ENCODE measurements at places on chromosomes 2 and 18.

DNA sequence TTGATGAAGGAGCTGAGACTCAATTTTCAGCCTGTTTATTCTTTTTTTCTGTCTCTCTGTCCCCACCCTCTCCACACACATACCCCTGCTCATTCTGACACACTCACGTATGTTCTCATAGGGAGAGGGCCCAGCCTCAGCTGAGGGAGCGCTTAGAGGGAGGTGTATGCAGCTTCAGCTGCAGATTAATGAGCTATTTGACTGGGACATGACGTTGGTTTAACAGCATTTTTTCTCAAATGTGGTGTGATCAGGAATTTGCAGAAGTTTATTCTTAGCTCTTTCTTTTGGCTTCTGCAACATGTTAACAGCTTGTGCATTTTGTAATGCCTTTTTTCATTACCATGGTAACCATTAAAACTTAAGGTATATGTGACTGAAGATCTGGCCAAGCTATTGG is 1547.1 kb upstream of the PIK3C3 start:
- DNase-seq = no peak

DNA sequence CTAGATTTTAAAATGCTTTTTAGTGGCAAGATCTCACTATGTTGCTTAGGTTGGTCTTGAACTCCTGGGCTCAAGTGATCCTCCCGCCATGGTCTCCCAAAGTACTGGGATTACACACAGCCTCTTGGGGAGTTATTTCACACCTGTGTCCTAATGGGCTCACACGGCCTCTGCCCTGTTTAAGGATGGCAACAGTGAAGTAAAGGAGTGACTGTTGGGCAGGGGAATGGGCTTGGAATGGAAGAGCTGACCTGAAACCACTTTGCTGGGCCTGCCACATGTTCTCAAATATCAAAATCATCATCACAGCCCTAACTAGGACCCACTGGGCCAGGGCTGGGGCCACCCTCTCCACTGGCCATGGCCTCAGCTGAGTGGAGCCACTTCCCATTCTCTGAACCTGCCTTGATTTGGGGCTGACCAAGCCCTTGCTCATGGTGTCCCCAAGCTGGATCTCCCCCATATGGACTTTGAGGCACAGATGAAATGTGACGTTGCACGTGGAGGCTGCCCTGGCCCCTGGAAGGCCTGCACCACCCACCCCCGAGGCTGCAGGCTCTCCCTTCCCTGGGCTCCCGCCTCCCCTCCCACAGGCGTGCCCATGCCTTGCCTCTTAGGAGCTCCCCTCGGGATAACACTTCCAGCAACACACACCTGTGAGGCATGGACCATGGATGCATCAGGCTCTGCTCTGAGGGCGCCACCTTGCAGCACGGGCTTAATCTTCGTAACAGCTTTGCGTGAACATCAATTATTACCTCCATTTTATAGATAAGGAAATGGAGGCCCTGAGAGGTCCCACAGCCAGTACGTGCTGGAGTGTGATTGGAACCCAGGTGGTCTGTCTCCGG is 71.8 kb upstream of the SMAD7 start:
- DNase-seq = no peak

- no peak for DNase-seq
These were observed 155.2 kb downstream of the GALNT1 start for GRCh38 chr18:35736696-35737095.

GRCh38 chr2:30293303-30293921 is 62.1 kb downstream of the LBH start:
- DNase-seq = no peak

DNA sequence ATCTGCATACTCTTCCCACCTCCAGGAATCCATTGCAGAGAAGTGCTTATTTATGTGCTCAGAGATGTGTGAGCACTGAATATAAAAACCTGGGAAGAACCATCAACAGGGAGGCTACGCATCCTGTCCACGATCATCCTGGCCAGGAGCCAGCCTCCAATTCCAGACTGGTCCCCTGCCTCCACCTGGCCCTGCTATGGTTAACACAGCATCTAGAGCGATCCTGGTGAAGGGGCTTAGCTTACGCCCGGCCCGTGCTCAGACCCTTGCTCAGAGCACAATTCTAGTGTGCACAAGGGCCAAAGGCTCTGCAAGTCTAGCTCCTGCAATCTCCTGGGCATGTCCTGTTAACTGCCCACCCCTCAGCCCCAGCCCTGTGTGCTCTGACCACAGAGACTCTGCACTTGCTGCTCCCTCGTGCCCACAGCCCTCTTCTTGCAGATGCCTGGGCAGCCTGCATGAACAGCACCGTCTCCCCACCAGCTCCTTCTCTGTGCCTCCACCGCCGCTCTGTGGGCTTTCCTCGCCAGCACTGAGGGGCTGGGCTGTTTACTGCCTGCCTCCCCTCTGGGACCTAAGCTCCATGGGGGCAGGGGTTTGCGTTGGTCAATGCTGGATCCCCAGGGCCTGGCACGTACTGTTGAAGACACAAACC is 6.5 kb downstream of the PER2 start:
- no peak for DNase-seq

DNA sequence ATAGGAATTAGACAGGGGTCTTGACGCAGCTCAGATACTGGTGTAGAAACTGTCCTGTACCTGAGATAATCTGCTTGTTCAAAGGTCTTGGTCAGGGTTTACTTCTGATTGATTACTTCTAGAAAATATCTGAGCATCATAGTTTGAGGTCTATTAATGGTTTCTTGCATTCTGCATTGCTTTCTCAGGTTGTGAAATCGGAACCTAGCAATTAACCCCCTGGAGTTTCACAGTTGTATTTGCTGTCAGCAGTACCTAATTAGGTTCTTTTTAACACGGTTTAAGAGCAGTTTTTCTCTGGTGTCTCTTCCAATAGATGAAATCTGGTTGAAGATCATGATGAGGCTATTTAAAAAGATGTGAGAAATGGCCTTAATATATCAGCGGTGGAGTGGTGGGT is 428.6 kb upstream of the SYT4 start:
- DNase-seq = no peak

DNA sequence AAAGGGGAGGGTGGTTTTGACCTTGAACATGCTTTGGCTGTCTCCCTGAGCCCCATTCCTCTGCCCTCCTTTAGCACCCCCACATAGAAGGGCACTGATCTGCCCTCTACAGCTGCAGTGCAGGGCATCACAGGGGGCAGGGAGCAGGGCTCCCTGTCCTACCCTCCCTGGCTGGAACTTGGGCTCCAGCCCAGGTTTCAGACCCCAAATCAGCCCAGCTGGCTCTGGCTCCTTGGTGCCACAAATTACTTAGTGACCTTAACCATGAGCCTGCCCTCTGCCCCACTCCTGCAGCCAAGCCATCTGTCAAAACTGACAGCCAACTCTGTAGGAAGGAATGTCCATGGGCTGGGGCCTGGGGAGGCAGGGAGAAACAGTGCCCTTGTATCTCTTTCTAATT is 105.6 kb downstream of the MAPK4 start:
- DNase-seq = no peak

DNA sequence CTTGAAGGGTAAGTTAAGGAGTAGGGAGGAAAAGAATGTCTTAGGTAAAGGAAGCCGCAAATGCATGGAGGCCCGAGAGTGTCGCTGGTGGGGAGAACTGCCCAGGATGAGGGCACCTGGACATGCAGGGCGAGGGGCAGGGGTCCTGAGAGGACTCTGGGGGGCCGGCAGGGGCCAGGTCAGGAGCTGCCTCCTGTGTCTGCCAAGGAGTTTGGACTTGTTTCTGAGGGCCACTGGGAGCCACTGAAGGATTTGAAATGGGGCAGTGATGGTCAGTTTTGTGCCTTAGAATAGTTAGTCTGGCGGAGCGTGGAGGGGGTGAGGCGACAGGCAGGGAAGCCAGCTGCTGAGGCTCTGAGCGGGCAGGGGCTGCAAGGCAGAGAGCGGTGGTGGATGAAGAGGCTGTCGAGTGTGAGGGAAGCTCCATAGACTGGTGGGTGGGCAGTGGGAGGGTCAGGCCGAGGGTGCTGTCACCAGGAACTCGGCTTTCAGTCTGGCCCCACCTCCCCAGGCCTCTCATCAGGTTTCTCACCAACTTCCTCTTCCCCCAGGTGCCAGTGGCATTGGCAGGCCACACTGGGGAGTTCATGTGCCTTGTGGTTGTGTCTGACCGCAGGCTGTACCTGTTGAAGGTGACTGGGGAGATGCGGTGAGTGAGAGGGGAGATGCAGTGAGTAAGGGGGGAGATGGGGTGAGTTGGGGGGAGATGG is 14.7 kb upstream of the SLC4A3 start:
- no peak for DNase-seq

- DNase-seq = no peak
These were observed 119.9 kb upstream of the NDUFV2 start for GRCh38 chr18:8982416-8983183.

DNA sequence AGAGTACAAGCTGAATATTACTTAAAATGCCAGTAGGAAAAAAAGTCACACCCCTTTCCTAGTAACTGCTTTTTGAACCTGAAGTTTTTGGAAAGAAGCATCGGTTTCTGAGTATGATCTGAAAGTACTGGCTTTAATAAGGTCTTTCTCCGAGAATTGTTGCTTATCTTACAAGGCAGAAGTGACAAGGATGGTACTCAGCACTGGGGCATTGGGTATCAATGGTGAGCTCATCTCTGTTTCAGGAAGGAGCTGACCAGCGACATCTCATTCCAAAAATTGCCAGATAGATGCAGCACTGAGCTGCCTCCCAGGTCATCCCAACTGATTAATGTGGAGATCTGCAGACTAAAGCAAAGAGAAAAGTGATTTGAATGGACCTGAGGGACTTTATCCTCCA is 85.4 kb downstream of the FMNL2 start:
- no peak for DNase-seq

DNA sequence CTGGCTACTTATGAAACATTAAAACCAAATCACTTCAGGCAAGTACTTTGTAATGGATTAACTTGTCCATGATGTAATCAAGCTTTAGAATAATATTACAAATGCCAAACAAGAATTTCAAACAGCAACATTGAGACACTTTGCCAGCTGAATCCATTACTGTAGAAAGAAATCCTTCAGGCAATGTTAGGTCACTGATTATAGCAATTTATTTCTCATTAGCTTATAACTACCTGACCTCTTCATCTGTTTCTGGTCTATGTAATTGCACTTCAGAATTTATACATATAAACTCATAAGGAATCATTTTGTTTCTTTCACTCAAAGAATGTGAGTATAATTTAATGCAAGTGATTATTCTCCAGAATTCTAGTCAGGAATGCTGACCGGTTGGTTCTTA is 692.6 kb upstream of the TMEFF2 start:
- no peak for DNase-seq

GRCh38 chr2:205903549-205904129 is 182.3 kb downstream of the INO80D start:
- DNase-seq = no peak

DNA sequence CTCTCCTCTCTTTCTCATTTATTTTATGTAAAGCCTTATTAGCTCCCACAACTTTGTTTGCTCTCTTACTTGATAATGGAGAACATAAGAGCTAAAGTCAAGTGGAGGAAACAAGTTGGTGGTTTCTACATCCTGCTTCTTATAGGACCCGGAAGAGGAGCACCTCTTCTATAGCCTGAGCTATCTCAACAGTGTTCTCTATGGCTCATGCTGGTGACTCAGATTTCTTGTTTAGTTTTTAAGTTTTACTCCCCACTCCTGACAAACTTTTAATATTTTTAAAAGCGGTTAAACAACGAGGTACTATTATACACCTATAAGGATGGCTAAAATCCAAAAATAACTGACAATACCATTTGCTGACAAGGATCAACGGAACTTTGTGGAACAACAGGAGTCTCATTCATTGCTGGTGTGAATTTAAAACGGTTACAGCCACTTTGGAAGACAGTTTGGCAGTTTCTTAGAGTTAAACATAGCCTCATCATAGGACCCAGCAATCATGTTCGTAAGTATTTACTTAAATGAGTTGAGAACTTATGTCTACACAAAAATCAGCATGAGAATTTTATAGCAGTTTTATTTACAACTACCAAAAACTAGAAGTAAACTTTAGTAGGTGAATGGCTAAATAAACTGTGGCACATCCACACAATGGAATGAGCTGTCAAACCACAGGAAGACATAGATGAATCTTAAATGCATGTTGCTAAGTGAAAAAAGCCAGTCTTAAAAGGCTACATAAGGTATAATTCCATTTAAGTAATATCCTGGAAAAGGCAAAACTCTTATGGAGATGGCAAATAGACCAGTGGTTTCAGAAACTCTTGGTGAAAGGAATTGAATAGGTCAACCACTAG is 12.7 kb upstream of the CDC42EP3 start:
- DNase-seq = no peak

GRCh38 chr2:159902722-159903121 is 104.7 kb upstream of the CD302 start:
- DNase-seq = no peak

GRCh38 chr2:97713296-97714083 is at the start of gene ZAP70:
ZAP70 (plus strand) TSS chr2:97713576; CDS start chr2:97724037, 10,461 bp downstream.
- DNase-seq = peak; percentile 69

DNA sequence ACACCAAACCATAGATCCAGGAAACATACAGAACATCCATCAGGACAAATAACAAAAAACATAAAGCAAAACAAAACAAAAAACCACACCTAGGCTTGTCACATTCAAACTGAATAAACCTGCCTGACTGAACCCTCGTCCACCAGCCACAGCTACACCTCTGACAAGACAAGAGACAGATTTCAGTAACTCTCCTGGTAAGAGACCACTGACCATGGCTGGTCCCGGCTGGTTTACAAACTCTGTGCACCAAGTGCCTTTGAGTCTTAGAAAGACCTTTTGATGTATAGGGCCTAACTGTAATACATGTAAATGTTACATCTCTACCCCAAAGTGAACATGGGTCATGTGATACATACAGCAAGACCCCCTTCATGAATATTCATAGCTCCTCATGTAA is 4.8 kb upstream of the SLC66A2 start:
- no peak for DNase-seq

DNA sequence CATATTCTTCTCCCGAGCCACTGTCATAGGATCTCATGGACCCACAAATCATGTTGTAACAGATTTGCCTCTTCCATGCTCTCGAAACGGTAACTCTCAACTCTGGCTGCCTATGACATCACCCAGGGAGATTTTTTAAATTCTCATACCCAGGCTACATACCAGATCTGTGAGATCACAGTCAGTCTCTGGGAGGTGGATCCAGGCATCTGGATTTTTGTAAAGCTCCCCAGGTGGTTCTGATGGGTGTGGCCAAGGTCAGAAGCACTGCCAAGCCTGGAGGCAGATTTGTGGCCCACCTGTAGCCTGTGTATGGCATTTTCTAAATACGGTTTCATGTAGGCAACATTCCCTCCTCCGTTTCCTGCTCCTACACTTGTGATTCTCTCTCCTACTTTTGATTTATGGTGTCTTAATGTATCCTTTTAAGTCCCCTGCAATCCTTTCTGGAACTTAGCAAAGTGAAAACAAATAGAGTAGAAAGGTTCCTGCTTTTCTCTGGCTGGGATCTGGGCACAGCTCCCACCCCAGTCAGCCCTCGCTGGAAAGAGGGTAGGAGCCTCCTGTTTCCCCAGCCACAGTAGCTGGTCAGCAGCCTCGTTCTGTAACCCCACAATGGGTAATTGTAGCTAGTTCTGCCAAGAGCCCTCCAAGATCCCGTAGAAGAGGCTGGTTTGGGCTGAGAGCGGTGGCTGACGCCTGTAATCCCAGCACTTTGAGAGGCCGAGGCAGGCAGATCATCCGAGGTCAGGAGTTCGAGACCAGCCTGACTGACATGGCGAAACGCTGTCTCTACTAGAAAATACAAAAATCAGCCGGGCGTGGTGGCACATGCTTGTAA is 96.2 kb downstream of the KLHL29 start:
- no peak for DNase-seq
